Skeletal muscle tissue (tissue), 5 donors: ENCODE measurements at places on chromosomes 6 and 20. TPM values are rescaled to one million over a fixed set of nuclear protein-coding genes. Genes with fewer than 3 reads are reported as not detected.

The PSORS1C2 gene
- not detected for total RNA-seq

The MDFI gene
- total RNA-seq, result 37.1 TPM

The NKAPL gene
- 0.52 TPM for total RNA-seq

The KHDC1L gene
- not detected for total RNA-seq

The CRISP3 gene
- total RNA-seq, result not detected

The MPIG6B gene
- 0.52 TPM for total RNA-seq
